Activated CD4-positive, alpha-beta memory T cell treated with anti-CD3 and anti-CD28 coated beads for 36 hours (primary cell): ENCODE measurements at places on chromosomes 12 and 14. TPM values are rescaled to one million over a fixed set of nuclear protein-coding genes. Genes with fewer than 3 reads are reported as not detected.

Gene UBC
- 950 TPM for total RNA-seq

Gene TPH2
- not detected for total RNA-seq

Gene CLEC4C
- not detected for total RNA-seq

Gene CD163
- total RNA-seq: not detected

Gene RERGL
- total RNA-seq: not detected

Gene KLRD1
- 0.22 TPM for total RNA-seq

GRCh38 chr12:84696908-84697540, 215.6 kb downstream of the SLC6A15 start:
- DNase-seq: no peak

GRCh38 chr12:18066666-18067065, 23.3 kb downstream of the RERGL start:
- DNase-seq: no peak

- DNase-seq: peak; percentile 35
Observed at GRCh38 chr12:28872654-28873268, 276.3 kb upstream of the FAR2 start.

DNA sequence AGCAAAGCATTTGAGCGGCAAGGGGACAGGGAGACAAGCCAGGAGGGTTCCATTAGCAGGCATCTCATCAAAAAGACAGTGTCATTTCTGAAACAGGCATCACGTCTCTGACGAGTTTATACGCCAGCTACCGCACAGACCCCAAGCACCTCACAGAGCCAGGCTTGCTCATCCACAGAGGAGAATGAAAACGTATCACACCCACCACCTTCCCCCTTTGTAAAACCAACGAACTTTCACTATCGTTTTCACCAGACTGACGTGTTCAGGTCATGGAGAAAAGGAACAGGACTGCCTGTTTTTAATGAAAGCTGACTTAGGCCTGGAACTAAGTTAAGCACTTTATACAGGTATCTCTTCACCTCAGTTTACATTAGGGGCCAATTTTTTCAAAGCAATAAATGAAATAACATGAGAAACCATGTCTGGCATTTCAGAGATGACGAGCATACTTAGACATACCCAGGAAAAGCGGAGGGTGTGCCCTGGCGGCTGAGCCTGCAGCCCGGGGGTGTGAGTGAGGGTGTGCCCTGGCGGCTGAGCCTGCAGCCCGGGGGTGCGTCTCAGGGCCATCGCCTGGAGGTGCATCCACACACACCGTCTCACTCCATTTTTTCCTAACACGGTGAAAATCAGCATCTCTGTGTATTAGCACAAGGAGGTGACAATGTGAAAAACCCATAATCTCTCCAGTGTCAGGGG, 41.9 kb downstream of the STX2 start:
- peak; percentile 84 for DNase-seq

DNA sequence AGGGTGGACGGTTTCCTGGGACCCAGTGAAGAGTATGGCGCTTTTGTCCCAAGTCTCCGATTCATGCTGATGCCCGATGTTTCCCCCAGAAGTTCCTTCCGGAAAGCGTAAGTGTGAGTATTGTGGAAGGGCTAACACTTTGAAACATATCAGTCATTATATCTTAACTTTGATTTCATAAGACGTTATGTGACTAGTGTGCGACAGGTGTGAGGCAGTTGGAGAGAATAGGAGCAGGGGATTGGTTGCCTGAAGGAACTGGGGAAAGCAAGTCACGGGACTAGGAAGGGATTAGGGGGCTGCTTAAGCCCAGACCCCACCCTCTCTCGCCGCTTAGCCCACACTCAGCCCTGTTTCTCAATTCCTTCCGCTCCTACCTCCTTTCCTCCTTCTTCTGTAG, 154.9 kb downstream of the CHST11 start:
- DNase-seq: no peak

DNA sequence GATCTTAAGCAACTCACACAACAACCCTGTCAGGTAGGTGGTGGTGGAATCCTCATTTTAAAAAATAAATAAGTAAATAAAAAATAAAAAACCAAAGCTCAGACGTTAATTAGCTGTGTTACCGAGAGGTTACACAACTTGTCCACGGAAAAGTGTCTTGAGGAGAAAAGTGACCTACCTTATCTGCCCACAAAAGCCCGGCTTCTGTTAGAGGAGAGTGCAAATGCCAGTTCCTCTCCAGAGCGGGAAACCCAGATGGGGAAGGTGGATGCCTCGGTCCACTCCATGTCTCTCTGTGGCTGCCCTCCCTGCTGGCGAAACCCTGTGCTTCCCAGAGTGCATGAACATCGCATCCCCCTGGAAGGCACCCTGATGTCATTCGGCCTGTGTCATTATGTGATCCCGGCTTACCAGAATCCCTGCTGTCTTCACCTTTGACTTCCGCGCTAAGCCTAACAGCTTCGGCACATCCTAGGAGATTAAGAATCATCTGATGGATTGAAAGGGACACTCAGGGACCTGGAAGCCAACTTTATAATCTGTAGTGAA, 6.4 kb downstream of the MLXIP start:
- no peak for DNase-seq

DNA sequence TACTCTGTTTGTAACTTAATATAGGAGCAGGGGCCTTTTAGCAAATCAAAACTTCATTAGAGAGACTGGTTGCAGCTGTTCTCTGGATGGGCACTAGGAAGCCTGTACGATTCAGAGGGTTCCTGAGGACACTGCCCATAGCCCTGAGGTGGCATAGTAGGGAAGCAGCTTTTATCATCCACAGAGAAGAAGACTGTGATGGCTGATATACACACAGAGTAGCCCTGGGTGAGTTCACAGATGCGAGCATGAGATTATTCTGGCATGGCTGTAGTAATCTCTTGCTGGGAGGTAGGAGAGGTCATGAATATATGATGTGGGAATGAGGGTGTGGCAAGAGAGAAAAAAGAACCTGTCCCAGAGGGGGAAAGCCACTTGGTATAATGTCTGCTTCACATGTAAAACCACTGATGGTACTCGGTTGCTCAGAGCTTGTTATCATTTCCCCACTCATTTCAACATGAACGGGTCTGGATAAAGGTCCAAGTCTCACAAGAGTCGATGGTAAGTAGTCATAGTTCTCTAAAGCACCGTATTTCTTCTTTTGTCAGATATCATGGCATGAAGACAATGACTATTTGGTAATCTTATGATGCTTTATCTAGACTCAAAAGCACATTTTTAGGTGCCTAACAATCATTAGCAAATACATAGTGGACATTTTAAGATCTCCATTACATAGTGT, 52.0 kb downstream of the PEBP1 start:
- DNase-seq: no peak

GRCh38 chr14:23428686-23429495, 6.6 kb downstream of the MYH7 start:
- DNase-seq: no peak
